Fibroblast of skin of right quadriceps (primary cell): ENCODE measurements at places on chromosomes 7 and 10.

DNA sequence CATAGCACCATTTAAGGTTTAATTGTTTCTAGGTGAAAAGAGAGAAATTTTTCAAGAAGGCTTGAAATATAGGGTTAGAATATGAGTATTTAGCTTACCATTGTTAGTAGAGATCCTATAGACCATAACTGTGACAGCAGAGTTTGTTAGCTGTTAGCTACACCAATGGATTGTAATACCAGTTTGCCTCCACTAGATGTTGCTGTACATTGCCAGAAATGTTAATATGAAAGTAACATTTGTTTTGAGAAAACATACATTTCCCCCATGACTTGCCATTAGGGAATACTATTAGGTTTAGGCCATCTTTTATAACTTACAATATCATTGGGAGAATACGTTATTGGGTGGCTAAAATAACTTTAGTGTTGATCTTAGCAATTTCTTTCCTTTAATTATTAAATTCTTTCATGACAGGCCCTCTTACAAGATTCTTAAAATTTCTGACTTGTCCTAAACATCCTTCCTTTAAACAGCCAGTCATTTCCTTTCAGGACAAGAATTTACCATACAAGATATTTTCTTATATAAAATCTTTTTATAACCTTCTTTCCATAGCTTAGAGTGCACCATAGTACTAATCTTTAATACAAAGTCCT lies 39.5 kb downstream of the ZNF117 start:
- DNase-seq: peak; percentile 26

GRCh38 chr7:42534441-42534840 lies 297.4 kb upstream of the GLI3 start:
- DNase-seq: no peak

- no peak for DNase-seq
These were observed 1.1 kb downstream of the HTR5A start for GRCh38 chr7:155071121-155071651.

- DNase-seq: no peak
These were observed 369.3 kb downstream of the PAXIP1 start for GRCh38 chr7:154633641-154634040.

GRCh38 chr7:117645481-117646165 lies 165.8 kb downstream of the CFTR start:
- DNase-seq: peak; percentile 35

- no peak for DNase-seq
These were observed 3.0 kb downstream of the DOCK1 start for GRCh38 chr10:126908225-126908624.
